ENCODE measurements at places on chromosomes 1 and 21. TPM values are rescaled to one million over a fixed set of nuclear protein-coding genes. Genes with fewer than 3 reads are reported as not detected.
A peak's percentile ranks its signal among the peaks of the same experiment; 100 is the strongest.

The AIRE gene
- polyA plus RNA-seq: 0.03 TPM

The BATF3 gene
- 0.85 TPM for polyA plus RNA-seq

The MIXL1 gene
- 0.22 TPM for polyA plus RNA-seq

The THEM4 gene
- polyA plus RNA-seq: 27.3 TPM

The ALPL gene
- polyA plus RNA-seq: 46.8 TPM

The TMCC2 gene
- 7.3 TPM for polyA plus RNA-seq

The GPA33 gene
- 0.98 TPM for polyA plus RNA-seq

GRCh38 chr1:61254634-61255357 is 172.4 kb downstream of the NFIA start:
- peak; percentile 50 for DNase-seq

GRCh38 chr1:30693366-30693765 is 30.0 kb downstream of the MATN1 start:
- DNase-seq: no peak

DNA sequence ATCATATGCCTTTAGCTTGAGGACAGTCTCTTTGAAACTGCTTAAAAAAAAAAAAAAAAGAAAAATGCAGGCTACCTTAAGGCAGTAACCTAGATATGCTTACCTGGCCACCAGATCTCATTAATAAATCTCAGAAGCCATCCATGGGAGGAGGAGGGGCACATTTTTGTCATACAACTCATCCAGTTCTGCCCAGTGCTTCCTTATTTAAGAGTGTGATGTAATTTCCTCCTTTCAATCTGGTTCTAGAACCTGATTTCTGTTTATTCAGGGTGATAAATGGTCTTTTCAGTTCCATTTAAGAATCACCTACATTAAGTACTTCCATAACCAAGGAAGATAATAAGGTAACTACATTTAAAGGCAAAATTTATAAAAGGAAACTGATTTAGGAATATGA is 6.1 kb downstream of the ERRFI1 start:
- DNase-seq: no peak

- DNase-seq: peak; percentile 6
Observed at GRCh38 chr1:181676269-181676668, 193.0 kb downstream of the CACNA1E start.

GRCh38 chr1:201982082-201982622 is 296 bp upstream of the RNPEP start:
- DNase-seq: peak; percentile 48

GRCh38 chr1:30325085-30325935 is 398.1 kb downstream of the MATN1 start:
- no peak for DNase-seq

DNA sequence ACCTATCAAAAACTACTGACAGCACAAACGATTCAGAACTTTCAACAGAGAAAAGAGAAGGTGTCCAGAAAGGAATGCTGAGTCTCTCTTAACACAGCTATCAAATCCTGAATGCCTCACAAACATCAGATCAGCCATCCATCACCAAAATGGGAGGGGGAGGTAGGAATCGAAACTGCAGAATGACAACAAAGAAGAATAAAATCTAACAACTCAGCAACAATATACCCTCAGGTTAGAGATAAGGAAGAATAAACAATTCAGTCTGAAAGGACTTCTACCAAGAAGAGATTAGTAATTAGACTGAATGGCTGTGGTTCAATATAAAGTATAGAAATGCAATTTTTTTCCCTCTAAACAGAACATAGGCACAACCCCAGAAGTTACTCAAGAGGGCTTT is 94.4 kb downstream of the RERE start:
- no peak for DNase-seq

GRCh38 chr1:112687361-112687760 is 12.9 kb downstream of the MOV10 start:
- DNase-seq: no peak

DNA sequence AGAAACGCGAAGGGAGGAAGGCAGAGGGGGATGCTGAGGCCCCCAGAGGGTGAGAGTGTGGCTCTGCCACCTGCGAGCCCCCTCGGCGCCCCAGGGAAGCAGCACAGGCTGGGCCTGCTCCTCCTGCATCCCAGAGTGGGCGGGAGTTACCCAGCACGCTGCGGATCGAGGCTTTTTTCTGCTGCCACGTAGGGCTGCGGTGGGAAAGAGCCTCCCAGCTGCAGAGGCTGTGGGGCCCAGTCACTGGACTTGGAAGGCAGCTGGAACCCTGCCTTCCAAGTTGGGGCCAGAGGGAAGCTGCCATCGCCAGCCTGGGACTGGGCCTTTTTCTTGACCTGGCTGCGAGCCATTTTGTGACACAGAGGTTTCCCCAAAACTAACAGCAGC is 2.3 kb upstream of the GRIK3 start:
- DNase-seq: no peak

- no peak for DNase-seq
Observed at GRCh38 chr1:6704746-6705145, 3.1 kb upstream of the DNAJC11 start.

DNA sequence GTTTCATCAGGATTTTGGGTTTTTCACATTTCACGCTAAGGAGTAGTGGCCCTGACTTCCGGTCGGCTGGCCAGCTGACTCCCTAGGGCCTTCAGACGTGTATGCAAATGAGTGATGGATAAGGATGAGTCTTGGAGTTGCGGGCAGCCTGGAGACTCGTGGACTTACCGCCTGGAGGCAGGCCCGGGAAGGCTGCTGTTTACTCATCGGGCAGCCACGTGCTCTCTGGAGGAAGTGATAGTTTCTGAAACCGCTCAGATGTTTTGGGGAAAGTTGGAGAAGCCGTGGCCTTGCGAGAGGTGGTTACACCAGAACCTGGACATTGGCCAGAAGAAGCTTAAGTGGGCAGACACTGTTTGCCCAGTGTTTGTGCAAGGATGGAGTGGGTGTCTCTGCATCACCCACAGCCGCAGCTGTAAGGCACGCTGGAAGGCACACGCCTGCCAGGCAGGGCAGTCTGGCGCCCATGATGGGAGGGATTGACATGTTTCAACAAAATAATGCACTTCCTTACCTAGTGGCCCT is 23.1 kb upstream of the TNFRSF1B start:
- no peak for DNase-seq

DNA sequence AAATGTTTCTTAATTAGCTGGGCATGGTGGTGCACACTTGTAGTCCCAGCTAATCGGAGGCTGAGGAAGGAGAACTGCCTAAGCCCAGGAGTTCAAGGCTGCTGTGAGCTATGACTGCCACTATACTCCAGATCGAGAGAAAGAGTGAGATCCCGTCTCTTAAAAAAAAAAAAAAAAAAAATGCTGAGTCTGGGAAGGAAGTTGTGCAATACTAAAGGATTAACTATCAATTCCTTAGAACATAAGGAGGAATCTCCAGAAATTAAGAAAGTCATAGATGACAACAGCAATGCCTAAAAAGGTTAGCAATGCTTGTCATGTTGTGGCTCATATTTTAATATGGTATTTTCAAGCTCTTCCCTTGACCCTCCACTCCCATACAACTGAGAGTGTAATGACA is 5.3 kb downstream of the LUZP1 start:
- no peak for DNase-seq

DNA sequence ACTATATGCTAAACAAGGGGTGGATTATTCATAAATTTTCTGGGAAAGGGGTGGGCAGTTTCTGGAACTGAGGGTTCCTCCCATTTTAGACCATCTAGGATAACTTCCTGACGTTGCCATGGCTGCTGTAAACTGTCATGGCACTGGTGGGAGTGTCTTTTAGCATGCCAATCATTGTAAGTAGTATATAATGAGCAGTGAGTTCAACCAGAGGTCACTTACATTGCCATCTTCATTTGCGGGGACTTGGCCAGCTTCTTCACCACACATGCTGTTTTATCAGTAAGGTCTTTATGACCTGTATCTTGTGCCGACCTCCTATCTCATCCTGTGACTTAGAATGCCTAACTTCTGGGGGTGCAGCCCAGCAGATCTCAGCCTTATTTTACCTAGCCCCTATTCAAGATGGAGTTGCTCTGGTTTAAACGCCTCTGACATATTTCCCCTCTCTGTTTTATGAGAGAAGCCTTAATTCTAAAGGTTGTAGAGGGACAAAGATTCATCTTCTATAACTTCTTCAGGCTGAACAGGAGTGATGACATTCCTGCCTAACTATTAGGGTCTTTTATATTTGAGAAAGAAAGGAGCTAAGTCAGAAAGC is 60.4 kb downstream of the DIP2A start:
- DNase-seq: no peak

DNA sequence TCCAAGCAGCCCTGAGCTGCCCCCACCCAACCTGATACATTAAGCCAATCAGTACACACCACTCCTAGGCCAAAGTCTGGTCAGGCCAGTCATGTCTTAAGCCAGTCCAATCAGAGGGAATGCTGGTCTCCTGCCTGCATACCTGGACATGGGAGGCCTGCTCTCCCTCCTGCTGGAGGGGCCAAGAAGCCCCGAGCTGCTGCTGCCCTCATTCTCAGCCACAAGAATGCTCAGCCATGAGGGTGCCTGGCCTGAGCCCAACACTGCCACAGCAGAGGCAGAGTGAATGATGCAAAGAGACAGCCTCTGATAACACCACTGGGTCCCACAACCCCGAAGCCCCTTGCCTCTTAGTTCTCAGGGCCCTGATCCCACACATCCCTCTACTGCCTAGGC is 23.0 kb downstream of the CHD5 start:
- no peak for DNase-seq

GRCh38 chr1:52892424-52893215 is 28.9 kb downstream of the ECHDC2 start:
- DNase-seq: no peak

- DNase-seq: no peak
Observed at GRCh38 chr1:43044572-43045361, 86.1 kb upstream of the SLC2A1 start.

DNA sequence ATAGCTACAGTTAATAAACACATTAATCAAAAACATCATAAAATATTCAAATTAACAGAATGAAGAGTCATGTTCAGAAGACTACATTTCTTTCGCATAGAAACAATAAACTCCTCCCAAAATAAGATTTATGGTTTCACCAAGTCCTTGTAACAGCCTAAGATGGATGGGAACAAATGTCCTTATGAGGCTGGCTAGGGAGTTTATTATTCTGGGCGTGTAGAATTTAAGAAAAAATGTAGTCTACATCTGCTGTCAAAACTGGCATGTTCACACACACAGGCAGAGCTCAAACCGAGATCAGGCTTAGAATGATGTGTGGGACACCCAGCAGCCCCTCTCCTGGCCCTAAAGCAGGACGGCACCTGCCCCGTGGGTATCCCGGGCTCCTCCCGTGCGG is 101.1 kb downstream of the NPHP4 start:
- DNase-seq: no peak

DNA sequence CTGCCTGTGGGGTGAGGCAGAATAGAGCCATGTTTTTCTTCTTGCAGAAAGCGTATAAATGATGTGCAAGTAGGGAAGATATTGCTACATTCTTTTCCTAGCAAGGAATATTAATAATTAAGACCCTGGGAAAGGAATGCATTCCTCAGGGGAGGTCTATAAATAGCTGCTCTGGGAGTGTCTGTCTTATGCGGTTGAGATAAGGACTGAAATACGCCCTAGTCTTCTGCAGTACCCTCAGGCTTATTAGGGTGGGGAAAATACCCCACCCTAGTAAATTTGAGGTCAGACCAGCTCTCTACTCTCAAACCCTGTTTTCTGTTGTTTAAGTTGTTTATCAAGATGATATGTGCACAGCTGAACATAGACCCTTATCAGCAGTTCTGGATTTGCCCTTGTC is 155.9 kb upstream of the HMCN1 start:
- no peak for DNase-seq

- no peak for DNase-seq
Observed at GRCh38 chr1:9553736-9554144, 14.5 kb downstream of the SLC25A33 start.

DNA sequence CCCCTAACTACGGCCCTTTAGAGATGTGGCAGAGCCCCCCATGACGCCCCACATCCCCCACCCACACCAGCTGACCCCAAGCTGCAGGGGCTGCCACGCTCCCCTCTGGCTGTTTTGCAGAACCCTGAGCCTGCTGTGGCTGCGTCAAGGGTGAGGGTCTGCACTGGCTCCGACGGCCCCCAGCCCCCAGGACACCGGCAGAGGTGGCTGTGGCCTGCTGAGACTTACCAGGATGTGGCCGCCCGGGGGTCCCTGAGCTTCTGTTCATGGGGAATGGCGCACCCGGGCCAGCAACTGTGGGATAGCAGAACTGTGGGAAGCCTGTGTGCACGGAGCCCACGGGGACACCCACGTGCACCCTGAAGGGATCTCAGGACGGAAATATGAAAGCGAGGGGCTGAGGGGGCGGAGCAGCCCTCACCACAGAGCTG is 12.8 kb upstream of the RNF223 start:
- no peak for DNase-seq

All from left renal pelvis (tissue), 4 donors.